AG09309 (cell line): ENCODE measurements at places on chromosomes 13 and 19.

GRCh38 chr13:43191546-43191945 is 168.2 kb downstream of the DNAJC15 start:
- no peak for DNase-seq

DNA sequence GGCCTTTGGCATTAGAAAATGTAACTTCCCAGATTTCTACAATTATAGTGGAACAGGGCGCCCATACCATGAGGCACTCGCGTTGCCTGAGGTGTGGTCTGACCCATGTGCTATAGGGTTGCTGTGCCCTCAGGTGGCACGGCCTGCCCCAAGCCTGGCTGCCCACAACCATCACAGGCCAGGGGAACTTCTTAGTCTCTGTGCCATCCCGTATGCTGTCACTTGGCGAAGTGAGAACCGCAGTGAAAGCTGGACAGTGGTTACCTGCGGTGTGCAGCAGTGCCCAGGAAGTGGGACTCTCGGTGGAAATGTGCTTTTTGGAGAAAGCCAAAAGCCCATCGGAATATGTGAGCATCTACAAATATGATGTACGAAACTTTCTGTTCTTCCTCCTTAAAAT is 88.2 kb upstream of the GPR183 start:
- DNase-seq, result no peak

GRCh38 chr19:45523642-45524256 is 16.5 kb downstream of the VASP start:
- DNase-seq, result no peak

DNA sequence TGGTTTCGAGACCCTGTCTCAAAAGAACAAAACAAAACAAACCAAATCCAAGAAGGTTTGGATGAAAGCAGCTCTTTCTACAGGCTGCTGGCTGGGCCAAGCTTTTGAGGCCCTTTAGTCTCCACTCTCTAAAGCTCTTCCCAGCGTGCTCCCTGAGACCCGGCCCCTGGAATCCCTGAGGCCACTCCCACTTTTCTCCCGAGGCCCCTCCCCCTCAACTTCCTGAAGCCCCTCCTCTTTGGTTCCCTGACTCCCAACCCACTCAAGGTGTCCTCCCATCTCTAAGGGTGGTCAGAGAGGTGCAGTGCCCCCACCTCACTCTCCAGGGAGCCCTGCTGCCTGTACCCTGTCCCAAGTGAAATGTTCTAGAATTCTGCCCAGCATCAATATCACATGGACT is 10.6 kb downstream of the ERICH6B start:
- no peak for DNase-seq

- DNase-seq, result no peak
These were observed 790 bp downstream of the TPM4 start for GRCh38 chr19:16076958-16077611.

DNA sequence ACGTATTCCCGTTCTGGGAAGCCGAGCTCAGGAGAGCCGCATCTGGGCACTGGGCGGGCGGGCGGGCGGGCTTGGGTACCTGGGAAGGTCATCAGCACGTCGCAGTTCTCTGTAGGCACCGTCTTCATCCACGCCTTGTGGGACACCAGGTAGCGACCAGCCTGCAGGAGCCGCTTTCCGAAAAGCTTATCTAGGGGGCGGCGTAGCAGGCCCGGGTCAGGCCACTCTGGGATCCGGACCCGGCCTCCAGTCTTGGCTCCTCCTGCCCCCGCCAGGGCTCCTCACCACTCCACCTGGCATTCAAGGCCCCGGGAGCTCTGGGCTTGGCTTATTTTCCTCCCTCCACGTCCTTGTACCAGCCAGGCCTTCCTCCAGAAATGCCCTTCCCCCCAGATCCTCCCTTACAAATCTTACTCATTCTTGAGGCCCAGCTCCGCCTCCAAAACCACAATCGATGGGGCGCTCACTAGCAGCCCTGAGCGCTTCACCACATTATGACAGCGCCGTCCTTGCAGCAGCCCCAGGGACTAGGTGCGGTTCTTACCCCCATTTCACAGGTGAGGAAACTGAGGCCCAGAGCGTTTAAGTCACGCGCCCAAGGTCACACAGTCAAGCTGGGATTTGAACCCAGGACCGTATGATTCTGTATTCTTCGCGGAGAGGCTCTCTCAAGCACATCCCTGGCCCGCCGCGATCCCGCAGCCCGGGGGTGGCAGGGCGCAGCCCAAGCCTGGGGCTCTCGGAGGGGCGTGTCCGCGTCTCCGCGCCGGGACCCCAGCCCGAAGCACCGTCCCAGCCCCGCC is 843 bp downstream of the ANO8 start:
- DNase-seq, result no peak

DNA sequence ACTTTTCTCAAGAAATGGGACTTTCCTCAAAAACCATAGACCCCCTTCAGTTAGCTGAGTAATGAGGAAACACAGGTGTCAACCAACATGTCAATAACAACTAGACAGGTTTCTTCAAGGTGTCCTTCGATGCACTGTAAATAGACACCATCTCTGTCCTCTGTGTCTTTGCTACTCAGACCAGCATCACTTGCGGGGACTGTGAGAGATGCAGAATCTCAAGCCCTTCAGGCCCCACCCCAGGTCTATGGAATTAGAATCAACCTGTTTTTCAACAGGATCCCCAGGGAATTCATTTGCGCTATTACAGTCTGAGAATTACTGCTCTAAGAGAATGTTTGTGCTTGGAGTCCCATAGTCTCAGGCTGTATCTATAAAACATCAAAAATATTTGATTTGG is 469.9 kb downstream of the COG6 start:
- DNase-seq, result no peak

DNA sequence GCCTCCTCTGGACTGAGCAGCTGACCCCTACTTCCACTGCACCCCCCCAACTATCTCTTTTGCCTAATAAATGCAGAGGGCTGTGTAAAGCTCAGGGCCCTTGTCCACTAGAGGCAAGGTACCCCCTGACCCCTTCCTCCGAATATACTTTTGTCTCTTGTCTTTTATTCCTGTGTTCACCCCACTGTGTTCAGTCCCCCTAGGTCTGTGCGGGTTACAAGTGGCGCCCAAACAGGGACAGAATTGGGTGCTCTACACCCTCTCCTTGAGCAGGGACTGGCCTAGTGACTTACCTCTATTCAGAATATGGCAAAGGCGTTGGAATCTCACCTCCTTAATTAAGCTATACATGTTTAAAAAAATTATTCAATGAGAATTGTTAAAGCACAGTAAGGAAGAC is 15.0 kb downstream of the ZNF350 start:
- DNase-seq, result no peak

- DNase-seq, result no peak
These were observed 1528.6 kb upstream of the SLC10A2 start for GRCh38 chr13:104594806-104595205.

- no peak for DNase-seq
These were observed 5.2 kb downstream of the BRCA2 start for GRCh38 chr13:32320528-32320927.

GRCh38 chr19:47239610-47240296 is 8.8 kb upstream of the BBC3 start:
- no peak for DNase-seq

DNA sequence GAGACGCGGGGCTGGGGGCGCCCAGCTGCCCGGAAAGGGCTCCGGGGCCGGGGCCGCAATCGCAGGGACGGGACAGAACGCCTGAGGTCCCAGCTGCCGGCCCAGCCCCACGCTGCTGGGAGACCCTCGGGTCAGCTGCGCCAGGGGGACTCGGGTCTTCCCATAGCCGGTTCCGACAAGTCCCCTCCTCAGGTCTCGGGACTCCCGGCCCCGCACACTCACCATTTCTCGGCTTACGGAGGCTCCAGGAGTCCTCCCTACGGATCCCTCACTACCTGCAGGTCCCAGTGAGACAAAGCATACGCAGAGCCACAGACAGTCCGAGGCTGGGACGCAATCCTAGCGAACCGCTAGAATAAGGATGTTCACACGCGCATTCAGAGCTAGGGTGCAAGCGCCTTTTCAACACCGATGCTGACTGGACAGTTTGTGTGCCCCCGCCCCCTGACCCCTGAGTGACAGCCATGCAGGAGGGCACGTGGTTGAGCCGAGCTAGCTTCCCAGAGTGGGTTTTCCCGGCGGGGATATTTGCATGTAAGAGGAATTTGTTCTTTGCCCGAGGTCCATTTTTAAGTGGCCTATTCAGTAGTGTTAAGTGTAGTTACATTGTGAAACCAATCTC is 13.6 kb downstream of the ZNF490 start:
- no peak for DNase-seq

DNA sequence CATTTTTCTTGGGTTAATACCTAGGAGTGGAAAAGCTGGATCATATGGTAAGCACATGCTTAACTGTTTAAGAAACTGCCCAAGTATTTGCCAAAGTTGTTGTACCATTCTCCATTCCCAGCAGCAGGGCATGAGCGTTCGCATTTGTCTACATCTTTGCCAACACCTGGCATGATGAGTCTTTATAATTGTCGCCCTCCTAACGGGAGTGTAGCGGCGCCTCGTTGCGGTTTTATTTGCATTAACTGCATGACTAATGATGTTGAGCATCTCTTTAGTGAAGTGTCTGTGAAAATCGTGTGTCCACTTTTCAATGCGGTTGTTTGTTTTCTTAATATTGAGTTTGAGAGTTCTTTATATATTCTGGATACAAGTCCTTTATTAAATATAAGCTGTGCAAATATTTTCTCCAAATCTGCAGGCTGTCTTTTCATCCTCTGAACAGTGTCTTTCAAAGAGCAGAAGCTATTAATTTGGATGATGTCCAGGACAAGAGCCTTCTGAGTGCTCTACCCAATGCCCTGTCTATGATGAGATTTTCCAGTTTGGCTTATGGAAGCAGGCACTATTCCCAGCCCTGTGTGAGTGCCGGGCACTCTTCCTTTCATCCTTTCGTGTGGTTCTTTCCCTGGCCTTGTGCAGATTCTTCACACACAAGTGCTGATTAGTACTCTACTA is 202.0 kb downstream of the FOXO1 start:
- DNase-seq, result no peak

DNA sequence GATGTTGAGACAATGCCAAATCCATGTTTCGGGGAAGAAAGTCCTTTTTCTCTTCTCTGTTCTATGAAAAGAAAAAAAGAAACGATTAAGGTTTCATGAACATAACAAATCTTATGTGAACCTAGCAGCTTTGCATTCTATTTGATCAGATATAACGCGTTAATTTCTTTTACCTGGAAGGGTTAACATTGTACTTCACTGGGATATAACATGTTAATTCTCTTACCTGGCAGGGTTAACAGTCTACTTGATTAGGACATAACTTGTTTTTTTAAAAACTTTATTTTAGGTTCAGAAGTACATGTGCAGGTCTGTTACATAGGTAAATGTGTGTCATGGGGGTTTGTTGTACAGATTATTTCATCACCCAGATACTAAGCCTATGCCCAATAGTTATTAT is 68.8 kb downstream of the CPAMD8 start:
- no peak for DNase-seq

DNA sequence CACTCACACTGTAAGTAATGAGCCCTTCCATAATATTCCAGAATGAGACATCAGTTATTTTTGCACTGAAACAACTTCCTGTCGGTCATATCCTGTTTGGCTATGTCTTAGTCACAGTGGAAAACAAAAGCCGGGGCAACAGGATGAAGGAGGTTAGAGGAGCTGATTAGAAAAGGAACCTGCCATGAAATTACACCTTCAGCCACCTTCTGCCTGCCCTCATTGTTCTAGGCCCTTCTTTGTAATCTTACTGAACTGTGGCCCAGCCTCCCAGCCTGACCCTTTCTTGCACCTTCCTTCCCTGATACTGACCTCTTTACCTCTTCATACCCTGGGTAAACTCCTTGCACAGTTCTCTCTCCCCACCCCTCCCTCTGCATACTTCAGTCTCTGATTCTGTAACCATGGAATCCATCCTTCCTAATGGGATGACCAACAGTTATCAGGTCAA is 67.3 kb downstream of the DOCK9 start:
- peak; percentile 35 for DNase-seq

DNA sequence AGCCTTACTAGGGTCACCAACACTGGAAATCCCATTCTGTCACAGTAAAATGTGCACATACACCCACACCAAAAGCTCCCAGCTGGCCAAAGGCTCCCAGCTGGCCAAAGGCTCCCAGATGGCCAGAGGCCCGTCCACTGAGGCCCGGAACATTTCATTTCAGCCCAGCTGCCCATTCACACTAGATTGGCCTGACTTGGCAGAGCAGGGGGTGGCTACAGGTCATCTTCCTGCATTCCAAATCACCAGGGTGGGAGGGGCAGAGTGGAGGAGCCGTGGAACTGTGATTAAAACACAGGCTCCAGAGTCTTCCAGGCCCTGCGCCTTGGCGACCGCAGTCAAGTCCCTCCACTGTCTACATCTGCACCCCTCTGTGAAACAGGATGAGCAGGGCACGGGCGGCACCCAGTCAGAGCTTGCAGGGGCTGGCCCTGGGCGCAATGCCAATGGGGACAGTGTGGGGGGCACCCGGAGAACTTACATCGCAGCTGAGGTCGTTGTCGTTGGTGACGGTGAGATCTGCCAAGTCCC is 10.1 kb upstream of the PRKD2 start:
- no peak for DNase-seq

- no peak for DNase-seq
These were observed 244.2 kb upstream of the ZNF507 start for GRCh38 chr19:32101206-32101605.

- no peak for DNase-seq
These were observed 34.5 kb downstream of the ZMYM2 start for GRCh38 chr13:19993024-19993423.

GRCh38 chr19:33468361-33469170 is 53.0 kb downstream of the PEPD start:
- DNase-seq, result no peak

- DNase-seq, result no peak
These were observed 58.7 kb downstream of the SLC15A1 start for GRCh38 chr13:98693756-98694155.

DNA sequence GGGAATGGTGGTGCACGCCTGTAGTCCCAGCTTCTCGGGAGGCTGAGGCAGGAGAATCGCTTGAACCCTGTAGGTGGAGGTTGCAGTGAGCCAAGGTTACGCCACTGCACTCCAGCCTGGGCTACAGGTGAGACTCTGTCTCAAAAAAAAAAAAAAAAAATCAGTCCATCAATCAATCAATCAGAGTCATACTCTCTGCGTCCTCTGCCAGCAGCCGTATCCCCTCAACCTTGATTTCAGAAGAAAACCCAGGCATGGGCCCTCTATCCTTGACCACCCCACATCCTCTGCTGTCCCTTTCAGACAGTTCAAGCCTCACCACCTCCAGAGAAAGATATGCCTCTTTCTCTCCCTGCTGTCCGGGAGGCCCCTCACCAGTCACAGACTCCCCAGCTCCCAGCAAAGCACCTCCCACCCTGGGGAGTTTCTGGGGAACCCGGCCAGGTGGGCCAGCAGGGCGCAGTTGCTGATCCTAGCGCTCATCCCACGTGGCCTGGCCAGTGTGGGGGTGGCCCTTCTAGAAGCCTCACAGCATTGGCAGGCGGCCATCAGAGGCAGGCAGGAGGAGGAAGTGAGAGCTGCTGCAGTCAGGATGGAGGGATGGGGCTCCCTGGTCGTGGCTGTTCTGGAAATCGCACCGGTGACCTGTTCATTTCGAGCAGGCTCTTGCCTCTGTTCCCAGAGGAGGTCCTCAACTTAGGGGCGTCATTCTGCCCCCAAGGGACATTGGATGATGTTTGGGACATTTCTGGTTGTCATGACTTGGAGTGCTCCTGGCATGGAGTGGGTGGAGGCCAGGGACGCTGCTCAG is 10.2 kb upstream of the JSRP1 start:
- no peak for DNase-seq

- DNase-seq, result peak; percentile 52
These were observed at the start of gene ZNF665 for GRCh38 chr19:53192771-53193534. Gene ZNF665, minus strand, starts transcription at chr19:53193358. Its CDS starts 10,460 bp downstream, at chr19:53182898.
